ENCODE measurements at places on chromosomes 6 and 20.

GRCh38 chr20:48458601-48459385 lies 369.0 kb downstream of the PREX1 start:
- DNase-seq = no peak

DNA sequence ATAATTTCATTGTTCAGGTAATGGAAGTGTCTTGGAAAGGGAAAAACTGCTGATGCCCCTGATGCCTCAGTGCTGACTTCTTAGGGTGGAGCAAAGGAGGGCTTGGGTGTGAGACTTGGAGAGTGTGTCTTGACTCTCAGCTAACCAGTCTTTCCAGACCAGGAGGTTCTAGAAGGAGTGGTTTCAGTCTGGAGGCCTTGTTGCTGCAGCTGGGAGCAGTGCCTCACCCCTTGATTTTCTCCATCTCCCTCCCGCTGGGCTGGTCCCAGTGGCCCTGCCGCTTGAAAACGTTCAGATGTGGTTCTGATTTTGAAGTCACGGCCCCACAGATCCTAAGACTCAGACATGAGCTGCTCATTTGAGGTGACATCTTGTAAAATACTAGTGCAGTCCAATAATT lies 5.4 kb downstream of the DSP start:
- DNase-seq = no peak

- DNase-seq = no peak
These were observed 9.4 kb upstream of the KHDC1L start for GRCh38 chr6:73234733-73235132.

- no peak for DNase-seq
These were observed at the start of gene PROKR2 for GRCh38 chr20:5316188-5317158. PROKR2 (minus strand) TSS chr20:5316954; CDS start chr20:5314369, 2,585 bp downstream.

DNA sequence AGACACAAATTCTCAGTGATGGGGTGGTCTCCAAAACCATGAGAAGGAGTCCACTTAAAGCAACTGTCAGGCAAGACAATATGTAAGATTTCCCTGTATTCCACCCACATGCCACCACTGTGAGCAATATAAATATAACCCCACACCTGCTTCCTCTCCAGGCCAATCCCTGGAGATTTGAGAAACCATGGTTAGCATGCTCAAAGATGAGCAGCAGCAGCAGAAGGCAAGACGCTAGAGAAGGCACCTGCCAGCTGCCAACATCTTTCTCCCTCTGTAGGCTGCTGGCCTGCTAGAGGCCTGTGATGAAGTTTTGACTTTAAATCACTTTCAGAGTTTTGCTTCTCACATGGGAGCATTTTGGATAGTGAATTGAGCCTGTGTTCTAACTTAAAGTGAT lies 7.9 kb upstream of the SOD2 start:
- DNase-seq = no peak

GRCh38 chr6:69391106-69391505 lies 405.7 kb downstream of the LMBRD1 start:
- DNase-seq = no peak

DNA sequence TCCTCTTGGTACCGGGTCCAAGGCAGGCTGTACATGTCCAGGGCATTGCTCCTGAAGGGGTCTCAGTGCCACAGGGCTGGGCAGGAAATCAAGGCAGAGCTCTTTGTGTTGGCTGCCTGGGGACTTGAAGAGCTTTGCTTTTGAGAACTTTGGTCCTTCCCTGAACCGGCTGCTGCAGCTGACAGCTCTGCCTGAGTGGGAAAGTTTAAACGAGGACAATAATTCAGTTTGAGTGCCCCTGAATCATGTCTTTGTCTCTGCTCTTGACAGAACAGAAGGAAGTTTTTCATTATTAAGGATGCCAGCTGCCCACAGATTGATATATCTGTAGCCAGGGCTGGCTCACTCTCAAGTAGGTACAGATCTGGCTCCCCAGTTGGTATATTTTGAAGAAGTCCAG lies 56.1 kb downstream of the ANKRD6 start:
- no peak for DNase-seq
